ENCODE measurements at places on chromosomes 4 and X.

DNA sequence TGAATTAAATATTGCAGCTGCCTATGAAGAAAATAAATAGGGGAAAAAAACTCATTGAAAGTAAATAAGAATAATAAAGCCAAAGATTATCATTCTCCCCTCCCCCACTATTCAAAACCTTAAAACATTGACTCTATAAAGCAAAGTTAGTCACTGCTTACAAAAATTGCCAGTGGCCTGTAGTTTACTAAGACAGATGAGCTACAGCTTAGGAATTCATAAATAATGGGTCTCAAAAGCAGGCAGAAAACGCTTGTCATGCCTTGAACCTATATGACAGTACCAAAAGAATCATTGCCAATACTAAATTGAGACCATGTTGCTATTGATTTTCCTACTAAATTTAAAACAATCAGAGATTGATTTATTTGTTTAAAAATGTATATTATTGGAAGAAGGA is 78.9 kb downstream of the SLC10A7 start:
- no peak for DNase-seq

- peak; percentile 64 for DNase-seq
Observed at GRCh38 chrX:149539283-149540130, 1.3 kb upstream of the EOLA1 start.

DNA sequence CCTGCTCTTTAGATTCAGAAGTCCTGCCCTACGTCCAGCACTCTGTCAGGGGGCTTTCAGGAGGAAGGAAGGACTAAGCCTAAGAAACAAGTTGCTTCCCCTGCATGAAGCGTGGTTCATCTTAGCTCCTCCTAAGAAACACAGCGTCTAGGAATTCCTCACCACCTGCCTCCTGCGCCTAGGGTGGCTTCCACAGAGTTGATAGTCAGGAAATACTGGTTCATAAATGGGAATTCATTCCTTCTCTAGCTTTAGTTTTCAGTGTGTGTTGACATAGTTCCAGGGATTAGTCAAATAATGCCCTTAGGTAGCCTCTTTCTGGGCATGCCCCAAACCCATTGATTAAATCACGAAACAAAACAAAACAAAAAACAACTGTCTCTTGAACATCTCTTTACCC is 1.7 kb upstream of the MXRA5 start:
- DNase-seq, result no peak

DNA sequence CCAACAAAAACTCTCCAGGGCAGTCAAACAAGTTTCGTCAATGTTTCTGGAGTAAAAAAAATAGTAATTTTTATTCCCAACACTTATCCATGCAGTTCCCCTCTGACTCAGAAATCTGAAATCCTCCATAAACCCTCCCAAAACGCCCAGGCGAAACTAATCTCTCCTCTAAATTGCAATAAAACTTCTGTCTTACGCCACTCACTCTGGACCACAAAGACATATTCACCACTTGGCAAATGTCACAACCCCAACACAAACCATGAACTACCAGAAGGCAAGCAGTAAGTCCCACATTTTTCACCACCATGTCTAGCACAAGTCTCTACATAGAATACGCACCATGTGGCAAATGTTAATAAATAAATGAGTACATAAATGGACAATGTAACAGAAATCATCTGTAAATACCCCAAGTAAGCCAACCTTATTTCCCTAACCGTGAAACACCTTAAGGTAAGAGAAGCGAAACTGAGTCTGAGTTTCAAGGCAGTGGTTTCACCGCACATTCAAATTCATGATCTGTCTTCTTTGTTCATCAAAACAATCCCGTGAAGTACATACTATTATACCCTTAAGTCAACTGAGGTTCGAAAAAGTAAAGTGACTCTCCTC is 1.6 kb downstream of the PAPSS1 start:
- DNase-seq, result no peak

- DNase-seq, result no peak
Observed at GRCh38 chrX:135931644-135932487, 38.4 kb downstream of the SAGE1 start.

DNA sequence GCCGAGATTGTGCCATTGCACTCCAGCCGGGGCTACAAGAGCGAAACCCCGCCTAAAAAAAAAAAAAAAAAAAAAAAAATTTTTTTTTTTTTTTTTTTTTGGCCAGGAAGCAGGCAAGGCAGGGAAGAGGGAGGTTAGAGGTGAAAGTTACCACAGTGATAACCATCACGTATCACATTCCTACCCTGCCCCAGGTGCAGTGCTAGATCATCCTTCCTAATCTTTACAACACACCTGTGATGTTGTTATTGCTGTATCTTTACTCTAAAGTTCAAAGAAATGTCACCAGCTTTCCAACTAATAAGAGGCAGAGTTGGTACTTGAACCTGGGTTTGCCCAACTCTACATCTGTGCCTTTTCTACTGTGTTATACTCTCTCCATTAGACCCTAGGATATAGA is 7.2 kb upstream of the LIMCH1 start:
- no peak for DNase-seq

GRCh38 chrX:94454159-94454558 is 780.2 kb downstream of the FAM133A start:
- DNase-seq, result no peak

- no peak for DNase-seq
Observed at GRCh38 chr4:142265536-142265935, 580.6 kb downstream of the INPP4B start.

- DNase-seq, result no peak
Observed at GRCh38 chrX:132086672-132087071, 41.1 kb downstream of the FRMD7 start.

DNA sequence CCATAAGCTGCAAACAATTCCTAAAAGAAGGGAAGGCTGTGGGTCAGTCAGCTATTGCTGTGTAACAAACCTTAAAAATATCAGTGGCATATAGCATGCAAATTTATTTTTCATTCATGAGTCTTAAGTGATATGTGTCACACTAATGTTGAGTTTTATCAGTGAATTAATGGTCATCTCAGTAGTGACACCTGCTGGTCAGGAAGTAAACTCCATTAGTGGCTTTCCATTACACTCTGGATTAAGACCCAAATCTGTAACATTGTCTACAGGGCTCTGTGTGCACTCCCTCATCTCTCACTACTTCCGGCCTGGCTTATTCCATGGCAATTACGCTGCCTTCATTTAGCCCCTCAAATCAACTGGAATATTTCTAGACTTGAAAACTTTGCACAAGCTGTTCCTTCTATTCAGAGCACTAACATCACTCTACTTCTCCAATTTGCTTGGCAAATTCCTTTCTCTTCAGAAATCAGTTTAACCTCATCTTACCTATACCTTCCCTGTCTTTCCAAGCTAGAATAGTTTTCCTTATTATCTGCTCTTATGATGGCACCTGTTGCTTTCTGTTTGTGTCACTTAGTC is 217.3 kb upstream of the TAPT1 start:
- no peak for DNase-seq

GRCh38 chrX:13000301-13000811 is 25.4 kb downstream of the TMSB4X start:
- no peak for DNase-seq

DNA sequence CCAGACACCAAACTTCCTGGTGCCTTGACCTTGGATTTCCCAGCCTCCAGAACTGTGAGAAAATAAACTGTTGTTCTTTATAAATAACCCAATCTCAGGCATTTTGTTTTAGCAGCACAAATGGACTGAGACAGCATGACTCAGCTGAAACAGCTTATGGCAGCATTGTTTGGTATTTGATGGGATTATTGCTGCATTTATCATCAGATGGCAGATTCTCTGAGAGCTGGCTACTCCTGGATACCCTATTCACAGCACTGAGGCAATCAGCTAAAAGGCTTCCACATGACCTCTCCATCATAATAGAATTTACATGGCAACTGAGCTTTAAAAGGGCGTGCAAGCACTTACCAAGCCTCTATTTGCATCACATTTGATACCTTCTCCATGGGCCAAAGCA is 623.1 kb upstream of the CPEB2 start:
- DNase-seq, result no peak

DNA sequence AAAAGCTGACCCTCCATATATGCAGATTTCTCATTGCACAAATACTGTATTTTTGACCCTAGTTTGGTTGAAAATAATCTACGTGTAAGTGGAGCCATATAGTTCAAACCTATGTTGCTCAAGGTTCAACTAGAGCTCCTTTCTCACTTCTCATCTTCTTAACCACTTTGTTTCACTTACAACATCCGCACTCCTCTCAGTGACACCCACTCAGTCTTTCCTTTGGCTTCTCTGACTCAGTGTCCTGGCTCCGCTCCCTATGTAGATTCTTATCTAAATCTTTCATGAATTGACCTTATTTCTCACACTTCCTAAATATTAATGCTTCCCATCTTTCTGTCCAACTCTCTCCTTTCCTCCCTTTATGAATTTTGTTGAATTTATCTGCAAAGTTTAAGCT is 32.9 kb upstream of the DKK2 start:
- no peak for DNase-seq

DNA sequence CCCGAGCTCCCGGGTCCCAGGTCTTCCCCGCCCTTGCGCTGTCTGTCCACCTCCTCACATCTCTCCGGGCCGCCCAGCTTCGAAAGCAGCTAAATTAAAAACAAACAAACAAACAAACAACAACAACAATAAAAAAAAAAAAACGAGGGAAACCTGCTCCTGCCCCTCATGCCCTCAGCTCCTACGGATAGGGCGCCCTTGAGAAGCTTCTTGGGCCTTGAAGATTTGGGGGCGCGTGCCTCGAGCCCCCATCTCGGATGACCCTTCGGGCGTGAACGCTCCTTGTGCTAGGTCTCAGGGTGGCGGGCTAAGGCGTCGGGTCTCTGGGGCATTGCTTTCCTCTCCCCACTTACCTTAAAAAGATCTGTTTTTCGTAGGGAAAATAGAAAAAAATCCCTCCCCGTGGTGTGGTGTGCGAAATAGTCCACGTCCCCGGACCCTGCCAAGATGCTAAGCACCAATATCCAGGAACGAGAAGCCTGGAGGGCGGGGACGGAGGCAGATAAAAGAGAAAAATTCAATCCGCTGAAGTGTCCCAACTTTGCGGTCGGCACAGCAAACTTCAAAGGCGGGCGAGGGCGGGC is 603 bp downstream of the NDNF start:
- DNase-seq, result no peak

GRCh38 chrX:151030845-151031244 is 47.7 kb downstream of the HMGB3 start:
- no peak for DNase-seq

DNA sequence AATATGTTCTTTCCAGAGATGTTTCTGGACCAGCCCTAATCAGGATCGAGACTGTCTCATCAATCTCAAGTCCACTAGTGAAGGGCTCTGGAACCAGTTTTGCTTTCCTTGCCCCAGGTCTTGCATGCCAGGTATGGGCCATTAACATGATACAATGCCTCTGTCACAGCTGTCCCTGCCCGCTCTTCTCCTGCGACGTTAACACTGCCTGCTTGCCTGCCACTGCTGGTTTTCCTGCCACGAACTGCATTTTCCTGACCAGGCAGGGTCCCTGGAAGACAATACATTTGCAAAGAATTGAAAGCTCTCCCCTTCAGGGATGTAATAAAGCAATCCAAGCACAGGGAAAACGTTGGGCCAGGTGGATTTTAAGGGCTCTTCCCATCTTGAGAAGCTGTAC is 200.3 kb downstream of the MID1 start:
- no peak for DNase-seq

- DNase-seq, result no peak
Observed at GRCh38 chr4:88134536-88135355, 23.7 kb downstream of the ABCG2 start.

- no peak for DNase-seq
Observed at GRCh38 chr4:184282895-184283654, 65.4 kb upstream of the ENPP6 start.

DNA sequence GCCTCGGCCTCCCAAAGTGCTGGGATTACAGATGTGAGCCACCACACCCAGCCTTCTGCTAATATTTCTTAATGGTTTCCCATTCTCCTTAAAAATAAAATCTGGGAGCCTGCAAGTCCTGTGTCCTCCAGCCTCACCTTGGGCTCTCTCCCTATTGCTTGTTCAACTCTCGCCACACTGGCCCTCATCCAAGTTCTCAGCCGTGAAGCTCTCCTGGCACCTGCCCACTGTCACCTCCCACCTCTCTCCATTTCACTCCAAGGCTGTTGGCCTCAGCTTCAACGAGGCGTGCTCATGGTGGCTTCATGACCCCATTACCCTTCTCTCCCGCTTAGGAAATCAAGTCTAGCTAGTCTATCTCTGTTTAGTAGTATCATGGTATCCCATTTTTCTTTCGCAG is 9.5 kb upstream of the ETNPPL start:
- no peak for DNase-seq

- no peak for DNase-seq
Observed at GRCh38 chrX:134569306-134569705, 89.0 kb downstream of the PLAC1 start.

DNA sequence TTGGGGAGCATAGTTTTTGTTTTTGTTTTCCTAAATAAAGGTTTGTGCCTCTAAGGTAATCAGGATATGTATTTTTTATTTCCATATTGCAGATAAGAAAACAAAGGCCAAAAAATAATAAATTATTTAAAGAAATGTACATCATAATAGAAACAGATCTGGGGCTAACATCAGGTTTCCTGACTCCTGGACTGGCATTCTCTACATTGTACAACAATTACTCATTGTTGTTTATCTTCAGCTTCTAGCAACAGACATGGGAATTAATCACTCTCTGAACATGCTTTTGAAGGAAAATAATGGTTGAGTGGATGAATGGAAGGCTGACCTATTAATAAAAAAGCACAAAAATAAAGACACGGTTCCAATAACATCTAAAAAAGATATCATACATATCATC is 146.2 kb downstream of the KCNIP4 start:
- no peak for DNase-seq

- DNase-seq, result no peak
Observed at GRCh38 chr4:8871417-8872401, at the start of gene HMX1. Gene HMX1, minus strand, starts transcription at chr4:8871839. Its CDS starts 225 bp downstream, at chr4:8871614.

GRCh38 chr4:70838204-70838603 is 1.5 kb downstream of the GRSF1 start:
- DNase-seq, result no peak

DNA sequence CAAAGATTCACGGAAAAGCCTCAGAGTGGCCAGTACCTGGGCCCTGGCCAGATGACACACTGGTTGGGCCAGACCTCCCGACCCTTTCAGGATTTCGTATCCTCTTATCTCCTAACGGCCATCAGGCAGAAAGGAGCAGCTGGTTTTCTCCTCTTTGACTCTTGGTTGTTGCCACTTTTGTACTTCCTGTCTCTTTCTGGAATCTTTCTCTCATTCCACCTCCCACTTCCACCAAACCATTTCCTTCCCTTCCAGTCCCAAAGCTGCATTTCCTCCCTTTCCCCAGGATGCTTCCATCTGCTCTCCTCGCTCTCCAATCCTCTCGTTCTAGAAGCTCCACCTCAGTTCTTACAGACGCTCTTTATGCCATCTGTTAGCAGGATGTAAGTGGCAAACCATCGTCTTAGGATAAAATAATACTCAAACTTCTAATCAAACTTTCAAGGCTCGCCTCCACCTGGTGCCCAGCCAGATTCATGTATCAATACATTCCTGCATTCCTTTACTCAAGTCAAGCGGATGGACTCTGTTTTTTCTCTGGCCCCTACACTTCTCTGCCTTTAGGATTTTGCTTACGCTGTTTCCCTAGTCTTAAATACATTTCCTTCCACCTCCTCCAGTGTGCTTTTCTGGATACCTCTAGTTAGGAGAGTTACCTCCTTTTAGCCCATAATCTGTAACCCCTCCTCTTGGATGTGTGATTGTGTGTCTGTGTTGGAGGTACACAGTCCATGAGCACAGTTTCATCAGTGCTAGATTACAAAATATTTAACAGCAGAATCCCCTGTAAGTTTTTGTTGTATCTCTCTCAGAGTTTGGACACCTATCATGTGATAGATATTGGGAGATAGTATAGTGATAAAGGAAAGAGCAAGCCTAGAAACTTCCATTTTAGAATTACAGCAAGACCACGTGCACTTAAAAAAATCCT is 70.4 kb downstream of the LDB2 start:
- DNase-seq, result no peak
